ENCODE measurements at places on chromosomes 12 and 14.

- no peak for ATAC-seq
Measured at GRCh38 chr12:126157575-126157966, 1092.3 kb downstream of the AACS start.

DNA sequence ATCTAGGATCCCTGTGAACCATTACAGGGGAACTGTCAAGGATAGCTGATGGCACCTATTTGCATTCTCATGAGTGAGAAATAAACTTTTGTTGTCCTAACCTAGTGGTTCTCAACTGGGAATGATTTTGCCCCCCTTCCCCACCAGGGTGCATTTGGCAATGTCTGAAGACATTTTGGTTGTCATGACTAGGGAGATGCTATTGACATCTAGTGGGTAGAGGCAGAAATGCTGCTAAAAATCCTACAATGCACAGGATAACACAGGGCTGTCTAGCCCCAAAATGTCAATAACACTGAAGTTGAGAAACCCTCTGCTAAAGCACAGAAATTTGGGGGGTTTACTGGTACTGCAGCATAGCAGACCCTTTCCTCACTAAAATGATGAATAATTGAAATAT is 140.9 kb upstream of the SRRM4 start:
- no peak for ATAC-seq

GRCh38 chr14:90624732-90625400 is 191.4 kb downstream of the TTC7B start:
- no peak for ATAC-seq

DNA sequence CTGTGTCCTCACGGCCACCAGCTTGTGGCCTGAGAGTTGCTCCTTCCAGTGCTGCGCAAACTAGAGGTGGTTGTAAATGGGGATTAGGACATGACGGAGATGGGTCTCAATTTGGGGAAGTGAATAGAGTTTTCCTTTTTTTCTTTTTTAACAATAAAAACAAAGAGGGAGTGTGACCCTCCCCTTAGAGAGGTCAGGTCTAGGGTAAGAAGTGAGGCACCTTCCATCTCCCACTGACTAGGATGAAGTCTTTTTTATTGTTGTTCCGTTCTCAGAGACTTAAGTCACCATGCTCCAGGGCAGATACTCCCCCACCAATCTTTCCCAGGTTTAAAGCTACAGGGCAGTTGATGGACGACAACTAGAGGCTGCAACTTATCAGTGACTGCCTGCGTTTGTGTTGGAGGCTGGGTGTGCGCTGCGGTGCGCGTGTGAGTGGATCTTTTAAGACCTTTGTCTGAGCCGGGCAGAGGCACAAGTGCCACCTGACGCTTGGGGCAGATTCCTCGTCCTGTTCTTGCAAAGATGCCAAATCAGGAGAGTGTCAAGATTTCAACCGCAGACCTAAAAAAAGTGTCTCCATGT is 2.1 kb upstream of the GSC start:
- no peak for ATAC-seq

All from activated CD4-positive, CD25-positive, alpha-beta regulatory T cell treated with anti-CD3 and anti-CD28 coated beads, Interleukin-2, amount 50 U/mL, for 24 hours (primary cell).